Right renal cortex interstitium (tissue), 3 donors: ENCODE measurements at places on chromosomes 7 and 10. TPM values are rescaled to one million over a fixed set of nuclear protein-coding genes. Genes with fewer than 3 reads are reported as not detected.

GRCh38 chr10:57849691-57850357 is 417.9 kb downstream of the IPMK start:
- DNase-seq, result no peak

DNA sequence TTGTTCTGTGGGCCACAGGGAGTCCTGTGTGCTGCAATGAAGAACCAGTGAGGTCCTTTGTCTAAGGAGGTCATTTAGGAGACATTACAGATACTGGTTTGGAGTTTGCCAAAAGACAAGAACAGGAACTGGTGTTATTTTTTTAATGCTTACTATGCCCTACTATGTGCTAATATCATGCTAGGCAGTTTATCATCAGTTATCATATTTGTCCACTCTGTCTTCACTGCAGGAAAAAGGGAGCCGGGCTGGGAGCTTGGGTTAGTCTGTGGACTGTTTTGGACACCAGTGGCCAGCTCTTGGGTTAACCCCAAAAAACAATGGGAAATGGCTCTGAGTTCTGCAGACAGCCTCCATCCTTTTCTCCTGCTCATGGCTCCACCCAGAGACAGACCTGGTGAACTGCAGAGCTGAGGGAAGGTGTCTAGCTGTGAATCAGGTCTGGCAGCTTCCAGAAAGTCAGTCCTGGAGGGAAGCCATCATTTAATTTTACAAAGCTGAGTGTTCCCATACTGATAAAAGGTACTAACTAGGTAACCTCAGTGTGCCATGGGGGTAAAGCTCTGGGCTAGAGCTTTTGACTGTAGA is 101.2 kb upstream of the ZNF746 start:
- no peak for DNase-seq

DNA sequence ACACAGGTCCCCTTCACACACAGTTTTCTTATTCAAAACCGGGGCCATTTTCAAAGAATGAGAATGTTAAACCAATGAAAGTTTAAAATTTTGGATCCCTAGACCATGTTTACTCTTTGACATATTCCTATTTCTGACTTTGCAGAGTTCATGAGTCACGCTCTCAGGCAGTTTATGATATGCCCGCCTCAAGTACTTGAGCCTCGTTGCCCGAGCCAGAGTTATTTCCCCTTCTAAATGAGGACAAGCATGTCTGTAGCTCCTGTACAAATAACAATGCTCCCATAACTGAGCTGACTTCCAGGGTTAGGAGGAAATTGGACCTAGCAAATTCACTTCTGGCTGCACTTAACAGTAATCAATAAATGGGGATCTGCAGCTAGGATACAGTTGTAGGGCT is 87.9 kb upstream of the PDE1C start:
- no peak for DNase-seq

GRCh38 chr7:1027242-1028043 is 16.9 kb upstream of the GPR146 start:
- no peak for DNase-seq

- no peak for DNase-seq
These were observed 138.7 kb upstream of the SMIM30 start for GRCh38 chr7:113256883-113257531.

DNA sequence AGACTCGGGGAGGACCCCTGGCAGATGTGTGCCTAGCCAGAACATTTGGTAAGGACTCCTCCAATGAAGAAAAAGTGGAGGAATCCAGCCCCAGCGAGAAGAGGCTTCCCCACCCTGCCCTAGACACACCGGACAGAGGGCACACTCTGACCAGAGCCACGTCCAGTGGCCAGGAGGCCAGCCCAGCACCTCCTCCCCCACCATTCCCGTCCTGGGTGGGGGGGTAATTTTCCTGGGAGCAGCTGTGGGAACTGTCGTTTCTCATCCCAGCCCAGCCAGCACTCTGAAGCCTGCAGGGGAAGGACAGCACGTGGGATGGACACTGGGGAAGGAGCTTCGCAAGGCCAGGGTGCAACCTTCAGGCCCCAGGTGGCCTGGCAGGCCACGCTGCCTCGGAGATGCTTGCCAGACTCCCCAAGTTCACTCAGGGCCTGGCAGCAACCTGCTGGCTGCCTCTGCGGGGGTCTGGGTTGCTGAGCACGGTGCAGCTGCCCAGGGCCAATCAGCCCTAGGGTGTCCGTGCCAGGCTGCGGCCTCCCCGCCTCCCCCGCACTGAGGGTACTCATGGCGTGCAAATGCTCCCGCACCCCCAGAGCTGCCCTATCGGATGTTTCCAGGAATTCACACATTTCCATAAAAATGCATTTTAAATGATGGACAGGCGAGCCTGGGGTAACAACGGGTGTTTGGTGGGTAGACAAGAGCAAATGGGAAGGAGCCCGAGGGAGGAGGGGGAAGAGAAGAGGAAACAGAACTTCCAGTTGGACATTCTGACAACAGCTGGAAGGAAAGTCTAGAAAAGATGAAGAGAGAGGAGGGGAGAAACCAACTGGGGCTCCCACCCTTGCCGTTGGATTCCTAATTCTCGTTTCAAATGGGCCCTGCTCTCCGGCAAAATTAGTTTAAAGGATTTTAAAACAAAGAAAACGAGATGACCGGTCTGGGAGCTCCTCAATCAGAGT is 1.9 kb upstream of the EN2 start:
- DNase-seq, result no peak

The GRID2IP gene
- polyA plus RNA-seq, result 0.57 TPM

GRCh38 chr7:23346316-23346715 is 47.2 kb downstream of the MALSU1 start:
- no peak for DNase-seq

The PAPOLB gene
- polyA plus RNA-seq, result 0.06 TPM

The SPDYE6 gene
- 2.4 TPM for polyA plus RNA-seq

The PDE6C gene
- polyA plus RNA-seq, result 0.40 TPM

DNA sequence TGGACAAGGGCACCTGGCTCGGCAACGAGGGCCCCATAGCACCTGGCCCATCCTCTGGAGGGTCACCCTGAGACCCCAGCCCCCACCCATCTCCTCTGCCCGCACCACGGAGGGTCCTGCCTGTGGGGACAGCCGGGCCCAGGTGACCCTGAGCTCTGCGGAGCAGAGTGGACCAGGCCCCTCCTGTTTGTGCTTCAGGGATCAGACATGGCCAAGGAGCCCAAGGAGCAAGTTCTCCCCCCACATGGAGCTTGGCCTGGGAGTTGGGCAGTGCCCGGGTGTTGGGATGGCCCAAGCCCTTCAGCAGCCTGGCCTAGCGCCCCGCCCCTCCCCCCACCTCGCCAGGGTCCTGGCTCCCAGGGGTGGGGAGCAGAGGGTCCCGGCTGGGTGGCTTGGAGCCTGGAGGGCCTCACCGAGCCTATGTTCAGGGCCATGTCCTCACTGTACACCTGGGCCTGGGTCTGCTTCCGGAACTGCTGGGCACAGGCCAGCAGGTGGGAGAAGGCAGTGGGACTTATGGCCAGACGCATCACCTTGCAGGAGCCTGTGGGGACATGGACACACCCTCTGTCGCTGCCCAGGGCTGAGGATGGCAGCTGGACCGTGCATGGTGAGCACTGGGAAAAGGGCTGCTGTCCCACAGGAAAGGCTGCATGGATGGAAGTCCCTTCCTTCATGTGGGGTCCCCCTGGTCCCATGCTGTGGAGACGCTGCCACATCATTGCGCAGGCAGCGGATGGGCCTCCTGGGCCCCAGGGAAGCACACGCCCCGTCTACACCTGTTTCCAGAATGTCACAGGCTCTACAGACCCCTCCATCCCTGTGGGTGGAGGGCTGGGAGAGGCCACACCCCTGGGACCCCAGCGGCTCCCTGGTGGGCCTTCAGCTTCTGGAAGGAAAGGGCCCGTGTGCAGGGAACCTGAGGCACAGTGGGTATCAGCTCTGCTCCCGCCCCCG is 49.2 kb upstream of the NKX6-2 start:
- no peak for DNase-seq

DNA sequence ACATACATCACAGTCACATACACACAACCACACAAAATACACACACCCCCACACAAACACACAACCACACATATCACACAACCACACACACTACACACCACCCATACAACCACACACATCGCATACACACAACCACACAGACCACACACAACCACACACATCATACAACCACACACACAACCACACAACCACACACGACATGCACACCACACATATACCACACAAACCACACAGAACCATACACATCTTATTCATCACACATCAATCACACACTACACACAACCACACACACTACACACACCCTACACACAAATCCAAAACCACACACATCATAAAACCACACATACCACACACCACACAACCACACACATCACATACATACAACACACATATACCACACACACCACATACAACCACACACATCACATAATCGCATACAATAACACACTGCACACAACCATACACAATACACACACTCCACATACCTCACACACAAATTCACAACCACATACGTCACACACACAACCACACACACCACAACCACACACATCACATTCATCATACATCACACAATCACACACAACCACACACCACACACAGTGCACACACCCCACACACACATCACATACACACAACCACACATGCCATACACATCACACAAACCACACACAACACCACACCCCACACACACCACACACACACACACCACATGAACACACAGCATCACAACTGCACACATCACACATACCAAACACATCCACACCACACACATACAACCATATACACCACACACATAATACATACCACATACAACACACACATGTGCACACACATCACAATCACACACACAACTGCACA is 30.4 kb downstream of the GPRIN2 start:
- DNase-seq, result no peak

DNA sequence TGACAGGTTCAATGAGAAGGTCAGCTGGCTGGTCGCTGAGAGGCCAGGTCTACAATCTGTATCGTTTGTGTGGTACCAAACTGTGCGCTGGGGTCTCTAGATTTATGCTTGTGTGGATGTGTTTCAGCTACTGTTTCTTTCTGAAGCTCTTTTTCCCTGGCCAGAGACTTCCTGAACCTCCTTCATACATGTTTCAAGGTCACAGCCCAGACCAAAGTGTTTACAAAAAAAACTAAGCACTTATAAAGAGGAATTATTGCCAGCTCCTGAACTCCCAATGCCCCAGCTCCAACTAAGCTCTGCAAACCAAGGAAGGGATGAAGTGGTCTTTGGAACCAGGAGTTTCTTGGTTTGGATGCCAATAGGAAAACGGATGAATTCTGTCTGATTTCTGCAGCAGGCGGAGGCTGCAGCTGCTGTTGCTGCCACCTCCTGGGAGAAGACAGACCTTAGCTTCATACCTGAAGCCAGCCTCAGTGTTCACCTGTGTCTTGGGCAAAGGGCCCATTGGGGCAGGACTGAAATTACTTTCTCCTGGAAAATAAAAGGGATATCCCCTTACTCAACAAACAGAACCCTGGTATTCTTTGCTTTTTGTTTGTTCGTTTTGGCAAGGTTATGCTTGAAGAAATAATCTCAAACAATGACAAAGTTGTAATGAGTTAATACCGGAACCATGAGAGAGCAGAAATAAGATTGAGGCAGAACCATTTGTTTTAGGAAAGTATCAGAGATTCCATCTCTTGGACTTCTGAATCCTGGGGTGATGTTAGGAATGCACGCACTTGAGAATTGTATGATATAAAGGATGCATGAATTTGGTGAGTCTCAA is 24.6 kb upstream of the MKLN1 start:
- DNase-seq, result no peak

The BAG3 gene
- 23.7 TPM for polyA plus RNA-seq

DNA sequence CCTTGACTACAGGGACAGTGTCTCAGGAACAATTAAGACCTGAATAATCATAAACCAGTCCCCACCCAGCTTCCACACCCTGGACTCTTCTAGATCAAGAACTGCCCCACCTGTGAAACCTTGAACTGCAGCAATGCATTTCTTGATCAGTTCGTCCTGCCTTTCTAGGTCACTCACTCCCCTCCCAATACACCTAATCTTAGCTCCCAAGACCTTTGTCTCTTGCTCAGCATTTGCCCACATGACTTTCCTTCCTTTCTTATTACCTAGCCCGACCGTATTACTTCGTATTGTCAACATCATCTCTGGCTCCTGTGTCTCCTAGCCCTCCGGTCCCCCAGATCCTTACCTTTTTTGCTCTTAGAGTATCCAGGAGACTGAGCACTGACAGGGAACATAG is 5.5 kb upstream of the NAMPT start:
- DNase-seq, result no peak

DNA sequence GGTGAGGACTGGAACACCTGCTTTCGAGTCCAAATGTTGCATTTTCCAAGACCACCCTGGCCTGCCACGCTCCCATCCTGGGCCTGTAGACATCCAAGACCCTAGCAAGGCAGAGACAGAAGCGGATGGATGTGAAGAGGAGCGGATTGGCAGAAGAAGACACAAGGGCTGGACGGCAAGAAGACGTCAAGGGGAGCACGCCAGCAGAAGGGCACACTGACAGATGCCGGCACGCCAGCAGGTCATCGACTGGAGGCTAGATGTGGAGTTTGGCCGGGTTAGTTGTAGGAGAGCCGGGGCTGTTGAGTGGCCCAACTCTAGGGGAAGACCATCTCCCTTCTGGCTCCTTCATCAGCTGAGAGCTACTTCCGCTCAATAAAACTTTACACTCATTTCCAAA is 251.6 kb downstream of the ZWINT start:
- no peak for DNase-seq

GRCh38 chr10:19572056-19572455 is 244.2 kb upstream of the PLXDC2 start:
- no peak for DNase-seq

The LRRC4 gene
- polyA plus RNA-seq, result 8.4 TPM

DNA sequence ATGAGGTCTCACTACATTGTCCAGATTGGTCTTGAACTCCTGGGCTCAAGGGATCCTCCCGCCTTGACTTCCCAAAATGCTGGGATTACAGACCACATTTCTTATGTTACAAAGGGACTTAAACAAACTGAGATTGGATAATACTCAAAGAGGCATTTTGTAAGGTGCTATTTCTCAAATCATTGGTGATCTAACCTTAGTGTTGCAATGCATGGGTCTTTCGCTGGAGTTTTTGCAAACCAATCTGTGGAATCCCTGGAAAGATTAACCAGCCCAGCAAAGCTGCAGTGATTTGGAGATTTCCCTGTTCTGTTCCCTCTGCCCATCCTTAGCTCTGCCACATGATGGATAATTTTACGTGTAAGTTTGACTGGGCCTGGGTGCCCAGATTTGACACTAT is 20.4 kb upstream of the ECHDC3 start:
- no peak for DNase-seq
